Renal cortical epithelial cell (primary cell): ENCODE measurements at places on chromosomes 12 and 14.

GRCh38 chr14:73386342-73386741, 72.0 kb downstream of the NUMB start:
- DNase-seq = peak; percentile 81

DNA sequence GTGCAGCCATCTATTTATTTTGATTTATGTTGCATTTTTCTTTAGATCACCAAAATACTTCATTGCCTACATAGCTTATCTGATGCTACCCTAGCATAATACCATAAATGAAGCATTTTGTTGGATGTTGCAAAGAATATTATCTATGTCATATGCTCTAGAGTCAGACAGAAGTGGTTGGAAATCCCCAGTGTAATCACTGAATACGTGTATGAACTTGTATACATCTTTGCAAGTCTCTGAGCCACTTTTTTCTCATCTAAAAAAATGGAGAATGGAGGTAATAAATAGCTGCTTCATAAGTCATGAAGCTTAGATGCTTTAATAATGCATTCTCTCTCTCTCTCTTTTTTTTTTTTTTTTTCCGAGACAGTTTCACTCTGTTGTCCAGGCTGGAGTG, 18.5 kb downstream of the EVL start:
- no peak for DNase-seq

- DNase-seq = no peak
These were observed 24.1 kb downstream of the DMAC2L start for GRCh38 chr14:50335989-50336824.

DNA sequence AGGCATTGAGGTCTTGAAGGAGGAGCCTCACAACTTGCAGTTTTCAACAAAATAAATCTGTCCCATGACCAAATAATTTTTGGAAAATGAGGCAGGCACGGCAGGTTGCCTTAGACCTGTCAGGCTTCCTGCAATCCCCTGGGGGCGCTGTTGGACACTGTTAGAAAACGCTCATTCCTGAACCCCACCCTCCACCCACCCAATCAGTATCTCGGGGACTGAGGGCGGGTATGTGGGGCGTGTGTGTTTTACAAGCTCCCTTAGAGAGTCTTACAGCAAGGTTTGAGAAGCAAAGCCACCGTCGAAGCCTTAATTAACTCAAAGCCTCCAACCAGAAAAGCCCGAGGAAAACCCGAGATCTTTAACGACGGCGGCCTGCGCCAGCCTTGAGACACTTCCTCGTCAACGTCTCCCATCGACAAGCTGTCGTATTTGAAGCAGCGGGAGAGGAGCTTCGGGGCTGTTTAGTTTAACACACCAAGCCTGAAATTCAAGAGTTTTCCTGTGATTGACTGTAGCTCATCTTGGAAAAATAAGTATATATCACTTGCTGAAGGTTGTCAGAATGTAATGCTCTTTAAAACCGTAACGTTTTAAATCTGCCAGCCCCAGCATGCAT, 123.0 kb downstream of the GLT1D1 start:
- DNase-seq = no peak

- no peak for DNase-seq
These were observed 12.7 kb upstream of the EIF4B start for GRCh38 chr12:52993558-52993869.

GRCh38 chr12:29517264-29517663, 19.8 kb upstream of the OVCH1 start:
- DNase-seq = no peak

DNA sequence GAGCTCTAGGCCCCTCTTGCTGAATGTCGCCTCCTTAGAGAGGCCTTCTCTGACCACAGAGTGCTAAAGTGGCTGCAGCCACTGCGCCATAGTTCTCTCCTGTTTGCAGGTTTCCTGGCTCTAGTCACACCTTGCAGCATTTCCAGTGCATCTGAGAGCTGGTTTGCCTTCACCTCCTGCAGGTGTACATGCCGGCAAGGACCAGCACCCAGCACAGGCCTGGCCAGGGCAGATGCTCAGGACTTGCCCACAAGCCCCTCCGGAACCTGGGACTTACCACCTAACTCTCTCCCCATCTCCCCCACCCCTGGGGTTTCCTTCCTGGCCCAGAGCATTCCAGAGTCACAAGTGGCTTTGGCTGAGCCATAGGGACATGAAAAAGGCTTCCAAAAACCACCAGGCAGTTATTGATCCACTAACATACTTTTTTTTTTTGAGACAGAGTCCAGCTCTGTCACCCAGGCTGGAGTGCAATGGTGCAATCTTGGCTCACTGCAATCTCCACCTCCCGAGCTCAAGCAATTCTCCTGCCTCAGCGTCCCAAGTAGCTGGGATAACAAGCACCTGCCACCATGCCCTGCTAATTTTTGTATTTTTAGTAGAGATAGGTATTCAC, 9.1 kb downstream of the ITPK1 start:
- DNase-seq = no peak

- no peak for DNase-seq
These were observed 10.3 kb downstream of the EXOC3L4 start for GRCh38 chr14:103104654-103105452.

DNA sequence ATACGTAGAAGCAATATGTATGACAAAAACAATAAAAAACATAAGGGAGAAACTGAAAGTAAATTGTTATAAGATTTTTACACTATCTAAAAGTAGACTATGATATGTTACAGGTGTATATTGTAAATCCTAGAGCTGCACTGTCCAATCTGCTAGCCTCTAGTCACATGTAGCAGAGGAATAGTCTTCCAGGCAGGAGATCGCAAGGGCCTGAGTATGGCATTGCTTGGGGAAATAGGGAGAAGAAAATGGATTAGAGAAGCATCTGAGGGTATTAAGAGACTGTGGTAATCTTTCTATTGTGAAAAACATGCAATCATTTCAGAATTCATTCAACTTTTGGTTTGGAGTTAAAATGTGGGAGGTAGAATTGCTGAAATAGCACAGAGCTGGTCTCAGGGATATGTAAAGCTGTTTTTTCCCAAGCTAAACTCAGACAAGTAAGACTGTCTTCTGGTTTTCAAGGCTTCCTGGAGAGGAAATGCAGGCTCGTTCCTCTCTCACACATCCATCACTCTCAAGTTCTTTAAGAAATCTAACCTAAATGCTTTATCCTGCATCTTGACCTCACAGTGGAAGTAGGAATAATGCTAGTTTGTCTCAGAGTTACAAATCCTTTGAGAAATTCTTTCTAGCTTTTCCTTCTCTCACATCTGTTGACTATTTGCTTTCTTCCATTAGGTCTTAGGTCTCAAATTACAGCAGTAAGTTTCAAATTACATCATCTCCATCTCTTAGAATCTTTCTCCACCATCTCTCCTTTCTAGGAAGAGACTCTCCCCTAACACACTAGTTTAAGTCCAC, 7.6 kb upstream of the CCDC184 start:
- no peak for DNase-seq

GRCh38 chr12:14768823-14769405, 34.4 kb downstream of the WBP11 start:
- DNase-seq = peak; percentile 69

GRCh38 chr14:47207617-47208016, 467.8 kb downstream of the MDGA2 start:
- DNase-seq = peak; percentile 18

GRCh38 chr14:59337141-59337611, 128.0 kb downstream of the GPR135 start:
- peak; percentile 80 for DNase-seq

GRCh38 chr14:61179061-61179690, 102.0 kb downstream of the TMEM30B start:
- DNase-seq = peak; percentile 91
